ENCODE measurements at places on chromosomes 11 and 22. TPM values are rescaled to one million over a fixed set of nuclear protein-coding genes. Genes with fewer than 3 reads are reported as not detected.

FOXRED2 gene
- total RNA-seq = 18.4 TPM

CFAP300 gene
- total RNA-seq = 9.1 TPM

IFITM10 gene
- 2.9 TPM for total RNA-seq

EHF gene
- total RNA-seq = not detected

LMO1 gene
- total RNA-seq = 0.22 TPM

POTEH gene
- 0.05 TPM for total RNA-seq

SLC6A5 gene
- total RNA-seq = not detected

POLR2L gene
- total RNA-seq = 132 TPM

OR51B5 gene
- total RNA-seq = 17.7 TPM

- peak; percentile 49 for DNase-seq
Observed at GRCh38 chr11:114081641-114082414, 22.3 kb downstream of the ZBTB16 start.

- no peak for DNase-seq
Observed at GRCh38 chr11:14320020-14320419, 39.0 kb downstream of the RRAS2 start.

DNA sequence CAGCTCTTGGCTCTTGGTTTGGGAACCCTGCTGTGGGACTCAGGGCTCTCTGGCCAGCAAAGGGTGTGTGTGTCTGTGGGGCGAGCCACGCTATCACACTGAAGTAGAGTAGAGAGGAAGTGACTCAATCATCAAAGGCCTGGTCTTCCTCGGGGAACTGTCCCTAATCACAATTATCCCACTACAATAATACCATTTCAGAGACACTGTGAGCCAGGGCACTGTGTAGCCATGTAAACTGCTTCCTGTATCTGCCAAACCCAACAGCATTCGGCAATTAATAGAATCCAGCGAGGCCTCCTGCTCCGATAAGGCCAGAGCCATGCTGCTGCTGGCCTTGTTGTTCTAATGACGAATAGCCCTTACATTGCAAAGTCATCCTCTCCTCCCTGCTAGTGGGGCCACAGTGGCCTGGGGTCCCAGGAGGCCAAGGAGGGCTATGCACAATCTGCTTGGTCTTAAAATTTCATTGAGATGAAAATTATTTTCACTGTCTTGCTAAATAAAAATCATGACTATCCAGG lies 49.8 kb upstream of the LMO2 start:
- peak; percentile 88 for DNase-seq

- DNase-seq = peak; percentile 90
Observed at GRCh38 chr11:121595717-121596161, 143.0 kb upstream of the SORL1-AS1 start.

DNA sequence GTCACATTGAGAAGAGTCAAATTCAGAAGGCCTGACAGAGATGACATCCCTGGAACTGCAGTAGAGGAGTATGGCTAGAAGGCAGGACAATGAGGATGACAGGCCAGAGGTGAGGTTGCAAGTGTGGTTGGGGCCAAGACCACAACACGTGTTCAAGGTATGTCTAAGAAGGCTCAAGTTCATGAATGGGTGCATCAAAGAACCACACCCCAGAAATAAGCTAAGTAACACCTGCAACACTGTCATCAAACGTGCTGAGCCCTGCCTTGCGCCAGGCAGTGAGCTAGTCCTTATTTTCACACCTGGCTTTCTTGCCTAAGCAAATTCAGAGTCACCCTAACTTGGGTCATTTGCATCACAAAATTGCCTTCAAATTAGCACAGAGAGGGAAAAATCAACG lies 313.6 kb downstream of the KIRREL3 start:
- DNase-seq = no peak

DNA sequence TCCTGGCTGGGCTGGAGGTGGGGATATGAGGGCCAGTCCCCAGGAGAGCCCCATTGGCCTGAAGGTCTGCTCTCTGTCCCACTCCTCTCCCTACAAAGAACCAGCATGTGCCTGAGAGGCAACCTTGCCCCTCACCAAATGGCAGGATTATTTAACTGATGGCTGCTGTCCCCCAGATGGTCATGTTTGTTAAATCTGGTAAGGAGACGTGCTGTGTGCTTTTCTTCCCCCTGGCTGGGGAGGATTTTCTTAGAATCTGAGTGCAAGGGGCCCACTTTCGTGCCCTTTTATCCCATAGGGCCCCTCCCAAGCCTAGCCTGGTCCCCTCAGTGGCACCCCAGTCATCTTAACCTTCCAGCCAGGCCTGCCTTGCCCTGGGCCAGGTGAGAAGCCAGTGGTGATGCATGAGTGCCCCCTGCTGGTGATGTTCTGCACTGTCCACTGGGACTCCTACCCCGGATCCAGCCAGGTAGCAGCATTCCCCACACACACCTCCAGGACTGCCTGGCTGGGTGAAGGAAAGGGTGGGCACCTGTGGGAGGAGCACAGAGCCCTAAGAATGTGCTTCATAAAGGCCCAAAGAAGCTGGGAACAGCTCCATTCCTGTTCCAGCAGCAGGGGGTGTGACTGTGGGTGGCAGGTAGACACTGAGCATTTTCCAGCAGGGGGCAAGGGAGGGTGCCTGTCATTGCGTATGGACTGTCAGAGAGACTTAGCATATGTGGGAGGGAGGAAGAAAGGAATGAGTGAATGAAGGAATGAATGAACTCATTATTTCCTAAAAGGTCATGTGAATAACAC lies 28.9 kb downstream of the MFNG start:
- peak; percentile 57 for DNase-seq

GRCh38 chr11:69209421-69210309 lies 53.9 kb downstream of the SMIM38 start:
- no peak for DNase-seq

DNA sequence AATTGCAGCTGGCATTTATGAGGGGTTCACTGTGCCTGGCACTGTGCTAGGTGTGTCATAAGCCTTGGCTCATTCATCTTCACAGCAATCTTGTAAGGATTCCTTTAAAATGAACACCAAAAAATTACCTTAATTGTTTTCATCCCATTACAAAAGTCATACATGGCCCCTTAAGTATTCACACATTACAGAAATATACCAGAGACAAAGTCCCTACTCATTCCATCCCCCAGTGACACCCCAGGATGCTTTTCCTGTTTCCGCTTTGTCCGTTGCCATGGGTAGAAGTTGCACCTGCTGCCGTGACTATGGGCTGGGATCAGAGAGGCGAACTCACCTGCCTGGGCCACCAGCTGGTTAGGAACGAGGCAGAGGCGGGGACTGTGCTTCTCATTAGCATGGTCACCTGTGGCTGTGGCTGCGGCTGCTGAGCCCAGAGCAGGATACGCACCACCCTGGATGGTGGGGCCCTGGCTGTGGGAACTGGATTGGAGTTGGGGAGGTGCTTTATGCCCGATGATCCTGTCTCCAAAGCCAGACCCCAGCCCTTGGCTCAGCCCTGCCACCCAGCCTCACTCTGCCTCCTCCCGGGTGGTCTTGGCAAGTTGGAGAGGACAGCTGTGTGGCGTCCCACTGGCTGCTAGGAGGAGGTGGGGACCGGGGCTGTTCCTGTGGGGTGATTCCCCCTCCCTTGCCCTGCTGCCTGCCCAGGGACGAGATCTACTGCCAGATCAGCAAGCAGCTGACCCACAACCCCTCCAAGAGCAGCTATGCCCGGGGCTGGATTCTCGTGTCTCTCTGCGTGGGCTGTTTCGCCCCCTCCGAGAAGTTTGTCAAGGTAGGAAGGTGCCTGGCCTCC lies 60.8 kb downstream of the MYO7A start:
- DNase-seq = no peak

DNA sequence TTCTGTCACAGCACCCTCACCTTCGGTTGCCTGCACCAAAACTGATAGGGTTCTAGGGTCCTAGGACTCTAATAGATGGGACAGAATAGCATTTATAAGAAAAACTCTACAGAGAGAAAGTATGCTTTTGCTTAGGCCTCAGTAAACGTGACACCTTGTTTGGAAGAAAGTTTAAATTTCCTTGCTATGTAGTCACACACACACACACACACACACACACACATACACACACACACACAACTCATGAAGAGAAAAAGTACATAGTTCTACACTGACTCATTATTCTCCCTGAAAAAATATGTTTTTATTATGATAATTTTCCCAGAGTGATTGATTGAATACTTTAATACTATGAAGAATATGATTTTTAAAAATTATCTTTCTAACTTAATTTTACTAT lies 220.8 kb upstream of the SNX19 start:
- no peak for DNase-seq

DNA sequence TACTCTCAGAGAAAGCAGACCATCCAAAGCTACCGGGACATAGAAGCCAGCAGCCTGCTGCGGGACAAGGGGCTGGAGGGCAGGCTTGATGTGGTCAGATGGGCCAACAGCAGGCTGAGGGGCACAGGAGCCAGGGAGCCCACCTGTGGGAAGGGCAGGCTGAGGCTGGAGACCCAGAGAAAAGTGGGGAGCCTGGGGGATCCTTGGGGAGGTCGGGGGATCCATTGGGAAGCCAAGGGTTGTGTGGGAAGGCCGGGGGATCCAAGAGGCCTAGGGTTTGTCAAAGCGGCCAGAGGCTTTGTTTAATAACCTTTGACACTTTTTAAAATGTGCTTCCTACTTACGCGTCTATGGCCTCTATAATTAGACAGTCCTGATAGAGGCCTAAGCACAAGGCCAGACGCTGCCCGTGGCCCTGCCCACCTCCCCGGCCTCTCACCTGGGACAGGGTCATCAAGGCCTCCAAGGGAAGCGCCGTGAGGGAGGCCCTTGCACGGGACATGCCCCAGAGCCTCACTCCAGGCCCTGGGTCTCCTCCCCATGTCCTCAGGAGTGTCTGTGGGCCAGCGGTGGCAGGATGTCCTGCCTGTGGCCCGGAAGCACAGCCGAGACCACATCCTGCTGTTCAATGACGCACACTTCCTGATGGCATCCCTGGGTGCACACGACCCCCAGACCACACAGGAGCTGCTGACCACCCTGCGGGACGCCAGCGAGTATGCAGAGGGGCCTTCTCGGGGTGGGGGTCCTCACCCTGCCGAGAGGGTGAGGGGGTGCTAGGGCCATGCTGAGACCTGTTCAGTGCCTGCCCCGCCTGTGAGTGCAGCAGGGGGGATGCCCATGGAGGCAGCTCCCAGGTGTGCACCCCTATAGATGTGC lies 8.6 kb upstream of the GTSE1 start:
- no peak for DNase-seq
